ENCODE measurements at places on chromosomes 6 and 20.

- no peak for DNase-seq
These were observed 23.8 kb downstream of the PHACTR2 start for GRCh38 chr6:143701349-143702234.

- DNase-seq = peak; percentile 30
These were observed 11.2 kb downstream of the NT5DC1 start for GRCh38 chr6:116111552-116112528.

DNA sequence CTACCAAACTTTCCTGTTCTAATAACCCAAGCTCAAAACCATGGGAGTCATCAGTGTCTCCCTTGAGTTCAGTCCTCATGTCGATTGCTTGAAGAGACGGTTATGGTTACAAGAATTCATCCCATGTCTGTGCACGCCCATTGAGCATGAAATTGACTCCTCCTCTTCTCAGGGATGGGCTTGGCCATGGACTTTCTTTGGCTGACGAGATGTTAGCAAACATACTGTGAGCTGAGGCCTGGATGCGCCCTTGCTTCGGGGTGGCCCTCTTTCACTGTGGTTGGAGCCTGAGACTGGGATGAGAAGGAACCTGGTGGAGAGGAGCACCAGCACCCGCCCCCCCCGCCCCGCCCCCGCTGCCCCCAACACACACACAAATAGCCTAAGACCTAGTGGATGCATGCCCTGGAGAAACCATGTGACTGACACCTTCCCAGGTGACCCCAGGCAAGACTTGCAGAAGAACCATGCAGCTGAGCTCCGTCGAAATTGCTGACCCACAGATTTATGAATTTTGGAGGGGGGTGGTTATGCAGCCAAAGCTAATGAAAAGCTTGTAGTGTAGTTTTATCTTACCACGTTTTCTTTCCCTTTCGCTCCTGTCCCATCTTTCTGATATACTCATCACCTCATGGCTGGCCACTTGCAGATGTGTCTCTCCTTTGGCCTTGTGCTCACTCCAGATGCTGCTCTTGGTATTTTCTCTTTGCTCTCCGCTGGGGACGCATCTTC, 231.4 kb downstream of the CDH4 start:
- no peak for DNase-seq

DNA sequence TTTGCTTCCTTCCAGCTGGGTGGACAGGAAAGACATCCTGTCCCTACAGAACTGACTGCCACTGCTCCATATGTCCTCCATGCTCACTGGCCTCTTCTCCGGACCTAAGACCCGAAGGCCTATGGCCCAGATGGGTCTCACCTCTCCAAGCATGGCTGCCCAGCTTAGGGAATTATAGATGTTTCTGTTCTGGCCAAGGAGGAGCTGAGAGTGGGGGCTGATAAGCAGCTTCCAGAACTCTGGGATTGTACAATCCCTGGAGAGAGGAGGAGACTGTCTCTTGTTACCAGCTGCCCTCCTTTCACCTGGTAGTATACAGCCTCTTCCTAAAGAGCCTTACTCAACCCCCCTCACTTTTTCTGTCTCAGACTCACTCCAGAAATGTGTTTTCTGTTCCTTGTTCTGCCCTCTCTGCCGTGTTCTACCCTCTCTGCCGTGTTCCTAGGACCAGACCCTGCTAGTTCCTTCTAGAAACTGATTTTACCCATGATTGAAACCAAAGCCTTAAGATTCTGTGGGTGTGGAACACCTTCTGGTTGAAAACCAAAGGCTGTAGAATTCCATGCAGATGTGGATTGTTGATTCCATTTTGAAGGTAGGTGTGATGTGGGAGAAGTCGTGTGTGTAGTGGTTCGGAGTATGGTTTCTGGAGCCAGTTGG, 28.7 kb downstream of the ANKS1A start:
- no peak for DNase-seq

DNA sequence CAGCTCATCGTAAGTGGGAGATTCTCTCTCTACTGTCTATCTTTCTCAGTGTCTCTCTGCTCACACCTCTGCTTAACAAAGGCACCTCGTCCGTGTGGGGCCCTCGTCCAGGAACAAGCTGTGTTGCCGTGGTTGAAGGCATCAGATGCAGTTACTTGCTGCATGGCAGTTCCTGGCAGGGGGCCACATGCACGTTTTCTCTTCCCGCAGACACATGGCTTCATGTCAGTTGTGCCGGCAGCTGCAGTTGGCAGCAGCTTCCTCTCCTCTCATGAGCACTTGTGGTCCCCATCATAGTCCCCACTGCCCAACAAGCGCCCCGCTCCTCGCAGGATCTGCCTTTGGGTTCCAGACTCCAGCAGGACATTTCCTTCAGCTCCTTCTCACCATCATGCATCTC, 7.1 kb upstream of the AFDN start:
- DNase-seq = no peak

GRCh38 chr20:32448306-32449056, 90.3 kb downstream of the ASXL1 start:
- no peak for DNase-seq

DNA sequence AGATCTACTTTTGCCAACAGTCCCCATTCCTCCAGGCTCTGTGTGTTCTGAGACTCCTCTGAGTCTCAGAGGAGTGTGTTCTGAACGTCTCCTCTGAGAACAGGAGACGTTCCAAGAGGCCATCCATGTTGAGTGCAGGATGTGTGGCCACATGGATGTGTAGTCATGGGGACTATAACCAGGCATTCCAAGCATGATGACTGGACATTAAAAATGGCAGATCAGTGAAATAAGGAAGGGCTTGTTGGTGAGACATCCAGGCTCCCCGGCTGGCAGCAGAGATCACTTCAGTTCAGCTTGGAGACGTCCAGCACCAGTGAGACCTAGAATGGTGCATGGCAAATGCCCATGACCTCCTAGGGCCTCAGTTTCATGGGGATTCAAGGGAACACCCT, 34.3 kb upstream of the POU5F1 start:
- no peak for DNase-seq

DNA sequence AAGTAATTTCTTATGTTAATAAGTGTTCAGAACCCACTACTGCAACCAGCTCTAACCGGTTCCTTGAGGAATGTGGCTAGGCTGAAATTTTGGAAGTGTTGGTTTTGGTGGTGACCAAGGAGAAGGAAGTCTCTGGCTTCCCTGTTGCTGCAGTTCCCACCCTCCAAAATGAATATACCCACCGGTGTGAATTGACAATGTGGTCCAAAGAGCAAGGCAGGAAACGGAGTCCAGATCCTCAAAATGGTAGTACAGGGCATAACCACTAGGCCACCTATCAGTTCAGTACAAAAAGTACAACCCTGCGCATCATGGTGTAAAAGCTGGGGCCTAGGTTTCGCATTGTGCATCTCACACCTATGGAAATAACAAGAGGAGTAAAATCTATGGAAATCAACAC, 2.8 kb downstream of the ADNP start:
- no peak for DNase-seq

GRCh38 chr20:63172726-63173125, 43.2 kb downstream of the YTHDF1 start:
- DNase-seq = peak; percentile 65

DNA sequence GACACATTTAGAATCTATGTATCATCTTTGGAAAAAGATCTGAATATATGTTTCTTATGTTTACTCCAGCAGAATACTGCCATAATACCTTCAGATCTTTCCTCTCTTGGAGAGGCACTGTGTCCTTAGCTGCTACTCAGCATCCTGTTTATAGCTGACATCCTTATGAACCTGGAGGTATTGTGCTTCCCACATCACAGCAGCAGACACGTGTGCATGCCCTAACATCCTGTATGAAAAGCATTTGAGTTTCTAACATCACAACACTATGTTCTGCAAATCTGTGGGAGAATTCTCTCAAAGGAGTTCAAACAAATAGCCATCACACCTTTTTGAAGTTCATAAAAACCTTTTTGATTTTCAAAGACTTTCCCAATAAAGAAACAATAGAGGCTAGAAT, 216.0 kb downstream of the GJA1 start:
- DNase-seq = no peak

DNA sequence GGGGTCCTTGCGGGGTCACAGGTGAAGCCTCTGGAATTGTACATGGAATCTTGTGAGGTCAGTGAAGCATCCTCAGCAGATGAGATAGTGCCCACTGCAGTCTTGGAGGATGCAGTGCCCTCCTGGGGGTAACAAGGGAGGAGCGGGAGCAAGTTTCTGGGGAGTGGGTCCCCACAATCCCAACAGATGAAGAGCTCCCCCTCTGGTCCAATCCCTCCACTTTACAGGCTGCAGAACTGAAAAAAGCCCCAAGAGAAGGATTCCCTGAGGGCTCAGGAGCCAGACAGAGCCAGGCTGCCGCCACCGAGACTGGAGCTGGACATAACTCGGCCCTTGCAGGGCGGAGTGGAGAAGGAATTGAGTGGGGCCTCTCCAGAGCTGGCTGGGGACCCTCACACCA, 52.4 kb downstream of the TTI1 start:
- no peak for DNase-seq

- DNase-seq = no peak
These were observed 102.5 kb upstream of the BEND6 start for GRCh38 chr6:56852260-56853010.

DNA sequence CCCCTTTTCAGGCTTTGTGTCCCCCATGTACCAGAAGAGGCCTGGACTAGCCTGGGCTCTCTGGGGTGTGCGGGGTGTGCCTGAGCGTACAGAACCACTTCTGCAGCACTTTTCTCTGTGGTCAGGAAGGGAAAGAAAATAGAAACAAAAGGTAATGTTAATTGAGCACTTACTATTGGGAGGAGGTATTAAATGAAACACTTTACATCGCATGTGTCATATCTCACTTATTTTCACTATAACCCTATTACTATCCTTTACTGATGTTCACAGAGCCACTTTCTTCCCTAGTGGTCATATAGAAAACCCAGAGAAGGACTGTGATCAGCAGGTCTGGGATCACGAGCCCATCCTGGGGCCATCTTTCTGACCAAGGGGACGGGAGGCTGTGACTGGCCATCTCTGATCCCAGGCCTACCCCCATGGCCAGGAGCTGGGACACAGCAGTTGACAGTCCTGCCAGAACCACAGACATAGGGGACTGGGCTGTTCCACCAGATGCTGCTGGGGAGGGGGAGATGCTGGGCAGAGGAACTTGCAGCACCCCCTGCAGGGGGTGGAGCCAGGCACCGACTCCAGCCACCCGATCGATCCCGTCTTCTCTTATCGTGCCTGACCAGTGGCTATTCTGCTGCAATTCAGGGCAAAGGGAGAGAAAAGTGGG, 107.6 kb downstream of the VEGFA start:
- DNase-seq = peak; percentile 34

DNA sequence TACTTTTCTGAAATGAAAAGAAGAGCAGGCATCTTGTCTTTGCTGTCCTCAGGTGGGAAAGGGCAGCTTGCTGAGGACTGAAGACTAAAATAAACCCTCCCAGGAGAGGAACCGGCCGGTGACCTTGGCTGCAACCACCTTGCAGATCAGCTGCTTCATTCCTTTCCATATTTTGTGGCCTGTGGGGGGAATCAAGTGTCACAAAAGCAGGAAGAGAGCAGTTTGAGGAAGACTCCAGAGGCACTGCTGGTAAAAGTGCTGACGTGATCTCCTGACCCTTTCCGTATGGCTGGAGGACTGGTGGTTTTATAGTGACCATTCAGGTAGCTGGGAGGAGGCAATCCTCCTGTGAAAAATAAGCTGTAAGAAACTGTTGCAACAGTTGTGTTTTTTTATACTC, 157.0 kb downstream of the PLCB4 start:
- no peak for DNase-seq

- peak; percentile 65 for DNase-seq
These were observed 7.0 kb downstream of the DYNLRB1 start for GRCh38 chr20:34522969-34523871.

DNA sequence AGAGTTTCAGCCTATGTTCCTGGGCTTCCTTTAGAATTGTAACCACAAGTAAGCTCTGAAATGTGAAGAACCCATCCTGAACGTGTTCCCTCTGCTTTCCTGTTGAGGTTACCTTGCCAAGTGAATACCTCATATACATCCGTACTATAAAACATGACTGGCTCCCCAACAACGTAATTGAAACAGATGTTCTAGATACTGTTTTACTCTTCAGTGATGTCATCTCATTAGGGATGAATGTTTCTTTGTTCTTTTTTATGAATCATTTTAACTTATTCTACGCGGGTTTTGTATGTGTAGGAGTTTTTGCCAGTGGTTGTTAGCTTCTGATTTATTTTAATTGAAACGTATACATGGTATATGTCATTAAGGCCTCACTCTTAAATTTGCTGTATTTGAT, 166.8 kb downstream of the SAMD5 start:
- no peak for DNase-seq

GRCh38 chr20:57449398-57450354, 58.5 kb downstream of the RBM38 start:
- DNase-seq = no peak

DNA sequence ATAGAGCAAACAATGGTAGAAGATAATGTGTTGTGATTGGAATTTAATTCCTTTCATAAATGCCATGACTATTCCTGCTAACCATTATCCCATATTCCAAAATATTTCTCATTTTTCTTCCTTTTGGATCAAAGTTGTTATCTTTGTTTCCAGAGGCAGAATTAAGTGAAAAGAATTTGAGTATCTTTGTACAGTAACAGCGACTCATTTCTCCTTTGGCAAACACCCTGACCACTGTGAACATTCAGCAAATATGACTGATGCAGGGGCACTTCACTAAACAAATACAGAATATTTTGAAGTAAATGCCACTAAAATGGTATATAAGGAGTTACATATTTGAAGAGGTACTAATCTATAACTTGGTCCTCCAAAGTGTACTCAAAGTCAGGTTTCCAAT, 105.0 kb upstream of the LAMP5 start:
- no peak for DNase-seq

GRCh38 chr20:13037727-13038126, 29.0 kb downstream of the SPTLC3 start:
- DNase-seq = no peak

DNA sequence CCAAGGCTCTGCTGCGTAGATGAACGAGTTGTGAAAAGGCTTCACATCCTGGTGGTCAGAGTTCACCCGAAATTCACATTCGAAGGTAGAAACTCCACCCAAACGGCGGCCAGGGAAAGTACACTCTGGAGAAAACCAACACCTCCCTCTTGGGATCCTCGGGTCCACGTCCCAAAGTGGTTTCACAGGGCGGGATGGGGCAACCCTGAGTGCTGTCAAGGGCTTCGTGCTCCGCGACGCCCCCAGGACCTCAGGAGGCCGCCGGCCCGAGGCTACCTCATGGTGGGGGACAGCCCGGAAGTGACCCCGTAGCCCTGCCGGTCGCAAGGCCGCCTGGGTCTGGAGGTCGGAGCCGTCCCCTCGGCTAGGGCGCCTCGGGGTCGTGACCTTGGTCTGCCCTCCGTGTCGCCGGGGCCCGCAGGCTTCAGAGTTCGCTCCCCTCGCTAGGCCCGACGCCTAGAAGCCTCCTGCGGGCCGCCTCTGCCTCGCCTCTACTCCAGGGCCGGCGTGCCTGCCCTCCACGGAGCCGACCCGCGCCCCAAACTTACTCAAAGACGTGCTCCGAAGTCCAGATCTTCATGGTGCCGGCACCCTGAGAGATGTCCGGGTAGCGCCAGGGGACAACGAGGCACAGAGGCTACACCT, at the start of gene PRELID3B:
Gene PRELID3B, minus strand, starts transcription at position 636 of the 645 bp plus-strand sequence. Its CDS starts 56 bp downstream, at position 580.
- DNase-seq = peak; percentile 61

- DNase-seq = no peak
These were observed 30.1 kb downstream of the TRPC4AP start for GRCh38 chr20:35062478-35062877.
